ENCODE measurements at places on chromosomes 3 and 15.
A peak's percentile ranks its signal among the peaks of the same experiment; 100 is the strongest.

GRCh38 chr3:183524476-183524875 is 31.0 kb downstream of the KLHL6 start:
- DNase-seq, result no peak

- DNase-seq, result peak; percentile 70
Measured at GRCh38 chr3:65398953-65399352, 639.8 kb downstream of the MAGI1 start.

DNA sequence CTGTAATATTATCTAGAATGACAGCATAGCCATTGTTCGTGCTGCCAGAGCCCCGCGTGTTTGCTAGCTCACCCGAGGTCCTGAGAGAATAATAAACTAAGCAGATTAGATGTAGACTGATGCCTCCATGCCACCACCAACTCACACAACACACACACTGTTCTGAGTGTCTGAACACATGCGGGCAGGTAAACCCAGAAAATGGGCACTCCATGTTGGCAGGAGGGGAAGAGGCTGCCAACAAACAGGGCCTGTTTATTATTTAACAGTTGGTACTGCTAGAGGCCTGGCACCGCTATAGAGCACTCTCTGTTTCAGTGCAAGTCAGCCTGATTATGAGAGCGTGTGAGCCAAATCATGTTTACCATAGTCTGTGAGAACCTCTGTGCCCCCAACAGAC is 299.0 kb downstream of the ZBTB20 start:
- DNase-seq, result no peak

DNA sequence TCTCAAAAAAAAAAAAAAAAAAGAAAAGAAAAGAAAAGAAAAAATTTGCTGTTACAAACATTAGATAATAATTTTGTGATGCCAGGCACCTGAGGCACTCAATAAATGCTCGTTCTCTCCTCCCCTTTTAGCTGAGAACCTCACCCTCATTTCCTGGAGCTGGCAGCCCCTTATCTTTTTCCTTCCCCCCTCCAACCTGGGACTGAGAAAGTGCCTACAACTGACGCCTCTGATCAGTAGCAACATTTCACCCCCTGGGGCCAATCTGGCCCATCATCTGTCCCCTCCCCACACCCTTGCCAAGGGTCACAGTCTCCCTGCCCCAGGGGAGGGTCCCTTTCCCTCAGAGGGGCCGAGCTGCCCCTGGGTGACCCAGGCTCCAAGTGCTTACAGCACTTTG is 12.6 kb upstream of the RNU6-1 start:
- no peak for DNase-seq

DNA sequence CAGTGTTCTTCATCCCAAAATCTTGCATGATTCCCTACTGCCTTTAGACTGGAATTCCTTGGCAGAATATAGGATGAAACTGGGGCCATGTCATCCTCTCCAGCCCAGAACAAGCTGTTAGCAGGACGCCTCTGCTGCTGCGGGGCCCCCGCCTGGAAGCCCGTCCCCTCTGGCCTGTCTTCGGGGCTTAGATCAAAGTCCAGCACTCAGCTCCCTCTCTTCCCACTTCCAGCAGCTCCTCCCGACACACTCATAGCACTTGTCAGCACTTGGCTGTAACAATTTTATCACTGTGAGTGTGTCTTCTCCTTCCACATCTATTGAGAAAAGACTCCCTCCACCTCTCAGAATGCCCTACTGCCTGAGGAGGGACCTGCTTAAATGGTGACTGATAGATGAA is 112.0 kb upstream of the HACD2 start:
- no peak for DNase-seq

GRCh38 chr3:143220741-143221140 is 101.2 kb downstream of the CHST2 start:
- DNase-seq, result no peak

DNA sequence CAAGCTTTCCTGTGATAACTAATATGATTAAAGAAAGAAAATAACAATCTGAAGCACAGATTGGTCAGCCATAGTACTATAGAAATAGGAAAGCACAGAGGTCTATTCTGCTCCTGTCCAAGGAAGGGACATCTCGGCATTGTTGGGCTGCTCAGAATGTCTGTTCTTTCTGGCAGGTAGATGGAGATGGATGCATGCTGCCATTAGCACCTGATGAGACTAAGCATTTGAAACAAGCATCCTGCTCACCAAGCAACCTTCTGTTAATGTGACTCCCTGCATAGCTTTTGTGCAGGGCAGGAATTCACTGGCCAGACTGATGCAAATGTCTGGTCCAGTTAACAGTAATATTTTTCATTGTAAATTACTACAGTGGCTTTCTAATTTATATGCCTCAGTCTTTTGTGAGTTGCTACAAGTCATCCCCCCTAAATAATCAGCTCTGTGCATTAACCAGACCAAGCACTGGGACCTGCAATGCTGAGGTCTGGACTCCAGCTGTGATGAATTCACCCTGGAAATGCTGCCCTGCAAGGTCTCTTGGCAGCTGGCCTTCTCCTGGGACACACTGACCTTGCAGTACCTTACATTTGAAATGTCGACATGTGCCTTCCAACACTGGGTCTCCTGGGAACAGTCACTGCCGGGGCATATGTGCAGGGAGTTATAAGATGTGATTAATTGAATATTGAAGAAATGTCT is 1123.7 kb downstream of the IGSF11 start:
- no peak for DNase-seq

DNA sequence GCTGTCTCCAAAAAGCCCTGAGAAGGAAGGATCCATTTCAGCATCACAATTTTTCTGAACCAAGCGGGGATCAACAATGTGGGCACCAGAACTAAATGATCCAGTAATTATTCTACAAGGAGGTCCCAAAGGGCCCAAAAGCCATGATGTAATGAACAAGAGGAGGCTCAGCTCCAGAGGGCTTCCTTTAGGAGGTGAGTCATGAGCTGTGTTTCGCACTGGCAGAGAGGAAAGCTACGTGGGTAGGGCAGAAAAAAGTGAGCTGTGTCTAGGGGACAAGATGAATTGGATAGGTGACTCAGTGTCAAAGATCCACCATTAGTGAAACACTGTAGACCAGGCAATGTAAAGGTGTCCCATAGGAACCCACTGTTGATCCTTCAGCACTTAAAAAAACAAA is 113.4 kb downstream of the RORA start:
- no peak for DNase-seq

- DNase-seq, result peak; percentile 5
Measured at GRCh38 chr3:21447476-21448151, 303.4 kb downstream of the ZNF385D start.

- no peak for DNase-seq
Measured at GRCh38 chr3:149611149-149611548, 46.7 kb downstream of the WWTR1 start.

DNA sequence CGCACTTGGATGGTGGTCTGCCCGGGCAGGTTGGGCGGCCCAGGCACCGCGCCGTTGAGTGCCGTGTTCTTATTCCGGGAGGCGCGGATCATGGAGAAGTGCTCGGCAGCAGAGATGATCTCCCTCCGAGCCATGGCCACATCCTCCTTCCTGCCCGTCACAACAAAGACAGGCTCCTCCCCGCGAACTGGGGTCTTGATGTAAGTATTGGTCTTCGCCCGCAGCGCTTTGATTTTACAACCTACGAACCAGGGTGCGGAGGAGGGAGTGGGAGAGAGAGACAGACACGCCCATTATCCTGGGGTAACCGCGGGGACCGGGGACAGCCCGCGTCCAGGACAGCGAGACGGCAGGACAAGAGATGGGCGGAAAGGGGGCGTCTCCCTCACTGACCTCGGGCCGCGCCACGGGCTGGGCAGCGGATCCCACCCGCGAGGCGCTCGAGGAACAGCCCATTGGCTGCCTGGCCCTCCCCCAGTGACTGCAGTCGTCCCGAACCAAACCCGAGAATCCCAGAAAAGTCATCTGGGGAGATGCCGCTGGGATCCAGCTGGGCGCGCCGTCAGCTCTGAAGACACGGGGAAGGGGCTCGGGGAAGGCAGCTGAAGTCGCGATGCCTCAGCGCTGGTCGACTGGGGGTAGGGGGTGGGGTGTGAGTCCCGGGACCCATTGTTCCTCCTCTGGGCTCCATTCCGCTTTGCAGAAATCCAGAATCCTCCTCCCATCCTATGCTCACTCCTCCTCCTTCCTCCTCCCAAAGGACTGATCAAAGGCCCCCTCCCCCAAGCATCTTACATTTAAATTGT is 1.2 kb downstream of the MEX3B start:
- DNase-seq, result peak; percentile 40

DNA sequence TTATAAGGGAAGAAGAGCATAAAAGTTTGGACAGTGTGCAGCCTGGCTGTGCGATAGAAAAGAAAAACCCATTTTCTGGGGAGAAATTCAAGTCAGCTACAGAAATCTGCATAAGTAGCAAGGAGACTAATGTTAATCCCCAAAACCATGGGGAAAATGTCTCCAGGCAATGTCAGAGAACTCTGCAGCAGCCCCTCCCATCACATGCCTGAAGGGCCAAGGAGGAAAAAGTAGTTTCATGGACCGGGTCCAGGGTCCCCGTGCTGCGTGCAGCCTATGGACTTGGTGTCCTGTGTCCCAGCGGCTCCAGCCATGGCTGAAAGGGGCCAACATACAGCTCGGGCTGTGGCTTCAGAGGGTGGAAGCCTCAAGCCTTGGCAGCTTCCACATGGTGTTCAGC is 28.3 kb upstream of the COLQ start:
- no peak for DNase-seq

DNA sequence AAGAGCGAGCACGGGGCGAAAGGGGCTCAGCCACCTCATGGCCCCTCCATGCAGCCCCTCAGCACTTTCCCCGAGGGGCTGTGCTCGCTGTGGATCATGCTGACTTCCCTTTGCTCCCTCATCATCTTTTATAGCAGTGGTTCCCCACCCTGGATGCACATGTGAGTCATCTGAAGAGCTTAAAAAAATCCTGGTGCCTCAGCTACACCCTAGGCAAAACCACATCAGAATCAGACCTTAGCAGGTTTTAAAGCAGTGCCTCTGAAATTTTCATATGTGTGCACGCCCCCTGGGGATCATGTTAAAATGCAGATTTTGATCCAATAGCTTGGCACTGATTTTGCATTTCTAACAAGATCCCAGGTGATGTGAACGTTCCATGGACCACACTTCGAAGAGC is 50.9 kb downstream of the FEM1B start:
- DNase-seq, result no peak

DNA sequence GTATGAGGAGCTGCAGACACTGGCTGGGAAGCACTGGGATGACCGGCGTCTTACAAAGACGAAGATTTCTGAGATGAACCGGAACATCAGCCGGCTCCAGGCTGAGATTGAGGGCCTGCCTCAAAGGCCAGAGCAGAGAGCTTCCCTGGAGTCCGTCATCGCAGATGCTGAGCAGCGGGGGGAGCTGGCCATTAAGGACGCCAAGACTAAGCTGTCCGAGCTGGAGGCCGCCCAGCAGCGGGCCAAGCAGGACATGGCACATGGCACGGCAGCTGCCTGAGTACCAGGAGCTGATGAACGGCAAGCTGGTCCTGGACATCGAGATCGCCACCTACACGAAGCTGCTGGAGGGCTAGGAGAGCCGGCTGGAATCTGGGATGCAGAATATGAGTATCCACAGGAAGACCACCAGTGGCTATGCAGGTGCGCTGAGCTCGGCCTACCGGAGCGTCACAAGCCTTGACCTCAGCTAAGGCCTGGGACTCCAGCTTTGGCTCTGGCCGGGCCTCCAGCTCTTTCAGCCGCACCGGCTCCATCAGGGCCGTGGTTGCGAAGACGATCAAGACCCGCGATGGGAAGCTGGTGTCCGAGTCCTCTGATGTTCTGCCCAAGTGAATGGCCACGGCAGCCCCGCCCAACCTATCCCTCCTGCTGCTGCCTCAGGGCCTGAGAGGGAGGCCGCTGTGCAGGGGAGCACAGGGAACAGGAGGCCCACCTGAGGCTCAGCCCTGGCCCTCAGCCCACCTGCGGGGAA is 9.2 kb upstream of the SHC4 start:
- DNase-seq, result no peak

- DNase-seq, result no peak
Measured at GRCh38 chr3:192896208-192896607, 21.4 kb downstream of the MB21D2 start.

GRCh38 chr3:30766522-30766921 is 127.9 kb downstream of the GADL1 start:
- DNase-seq, result no peak

DNA sequence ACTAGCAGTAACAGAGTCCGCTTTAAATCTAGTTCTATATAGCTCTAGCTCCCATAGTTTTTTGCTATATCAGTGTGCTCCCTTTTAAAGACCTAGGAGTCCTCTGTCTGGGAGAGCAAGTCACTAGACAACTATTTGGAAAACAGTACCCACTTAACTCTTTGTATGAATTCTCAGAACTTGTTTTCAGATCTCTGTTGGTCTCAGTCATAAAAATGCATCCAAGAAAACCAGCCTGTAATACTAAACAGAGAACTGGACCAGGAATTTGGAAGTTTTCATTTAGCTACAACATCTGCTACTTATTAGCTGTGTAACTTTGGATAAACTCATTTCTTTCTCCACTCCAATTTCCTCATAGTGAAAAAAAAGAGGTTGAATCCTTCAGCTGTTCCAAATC is 56.9 kb upstream of the C3orf49 start:
- no peak for DNase-seq

GRCh38 chr15:98674336-98674735 is 26.0 kb downstream of the IGF1R start:
- no peak for DNase-seq

- no peak for DNase-seq
Measured at GRCh38 chr15:50302581-50302980, 37.1 kb upstream of the HDC start.

- DNase-seq, result no peak
Measured at GRCh38 chr3:11576453-11576852, 67.3 kb downstream of the VGLL4 start.

DNA sequence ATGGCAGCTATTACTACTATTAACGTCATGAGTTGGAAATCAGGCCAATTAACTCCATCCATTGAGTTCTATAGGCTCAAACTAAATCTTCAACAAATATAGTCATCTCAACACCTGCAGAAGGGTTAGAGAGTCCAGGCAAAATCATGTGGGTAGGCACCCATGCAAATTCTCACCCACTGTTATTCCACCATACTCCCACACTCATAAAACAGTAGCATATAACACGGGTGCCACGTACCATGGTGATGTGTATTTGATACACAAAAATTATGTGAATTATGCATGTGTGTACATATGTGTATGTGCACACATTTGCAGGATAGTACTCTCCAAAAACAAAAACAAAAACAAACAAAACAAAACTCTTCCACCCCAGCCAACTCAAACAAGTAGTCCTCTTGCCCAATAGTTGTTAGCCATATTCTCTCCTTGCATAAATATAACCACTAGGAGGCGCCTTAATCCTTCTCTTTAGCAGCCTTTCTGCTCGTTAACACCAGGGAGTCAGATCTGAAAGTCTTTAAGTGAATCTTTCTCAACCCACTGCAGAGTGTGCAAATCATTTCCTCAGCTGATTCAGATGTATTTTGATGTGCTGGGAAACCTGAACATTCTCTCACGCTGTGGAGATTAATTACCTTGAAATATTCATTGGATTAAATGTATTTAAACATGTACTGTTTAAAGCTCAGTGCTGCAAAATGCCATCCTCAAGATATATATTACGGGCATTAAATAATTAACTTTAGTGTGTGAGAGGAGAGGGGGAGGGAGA is 38.0 kb upstream of the COPB2 start:
- DNase-seq, result peak; percentile 85

- peak; percentile 9 for DNase-seq
Measured at GRCh38 chr3:108437439-108437838, 73.0 kb downstream of the MYH15 start.

- DNase-seq, result no peak
Measured at GRCh38 chr3:189907803-189908202, 212.9 kb downstream of the P3H2 start.

- DNase-seq, result no peak
Measured at GRCh38 chr3:14154895-14155440, 23.4 kb downstream of the XPC start.

Data from epithelial cell of esophagus (primary cell).